ENCODE measurements at places on chromosomes 1 and 21.

GRCh38 chr1:221706876-221707582, 34.9 kb downstream of the DUSP10 start:
- DNase-seq = no peak

GRCh38 chr1:166865926-166866325, 10.1 kb downstream of the TADA1 start:
- no peak for DNase-seq

- peak; percentile 83 for DNase-seq
Observed at GRCh38 chr1:26771643-26772321, 16.0 kb upstream of the PIGV start.

DNA sequence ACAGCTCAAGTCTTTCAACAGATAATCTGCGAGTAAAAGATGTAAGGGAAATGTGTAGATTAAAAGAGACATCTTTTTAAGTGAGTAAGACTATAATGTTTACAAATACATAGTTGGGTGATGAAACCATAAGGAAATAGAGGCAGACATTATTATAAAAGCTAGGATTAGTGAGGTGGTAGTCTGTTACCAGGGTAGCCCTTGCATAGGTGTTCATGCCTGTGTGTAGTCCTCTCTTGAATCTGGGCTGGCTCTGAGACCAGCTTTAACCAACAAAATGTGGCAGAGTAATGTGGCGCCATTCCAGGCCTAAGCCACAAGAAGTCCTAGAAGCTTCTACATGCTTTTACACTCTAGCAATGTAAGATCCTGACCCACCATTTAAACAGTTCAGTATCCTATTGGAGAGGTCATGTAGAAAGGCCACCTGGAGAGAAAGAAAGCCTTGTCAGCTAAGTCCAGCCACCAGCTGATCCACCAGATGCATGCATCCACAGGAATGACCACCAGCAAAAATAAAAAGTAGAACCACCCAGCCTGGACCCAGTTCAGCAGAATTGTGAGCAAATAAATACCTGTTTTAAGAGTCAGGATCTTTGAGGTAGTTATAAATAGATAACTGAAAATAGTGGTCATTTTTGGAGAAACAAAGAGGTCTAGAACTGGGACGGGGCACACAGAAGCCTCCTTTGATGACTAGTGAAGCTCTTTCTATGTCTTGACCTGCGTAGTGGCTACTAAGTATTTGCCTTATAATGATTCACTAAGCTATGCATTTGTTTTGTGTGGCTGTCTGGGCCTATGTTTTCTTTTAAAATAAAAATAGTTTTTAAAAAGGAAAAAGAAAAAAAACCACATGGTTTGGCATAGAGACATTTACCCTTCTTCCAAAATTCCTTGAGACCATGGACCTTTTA, 8.1 kb downstream of the NIBAN1 start:
- DNase-seq = no peak

DNA sequence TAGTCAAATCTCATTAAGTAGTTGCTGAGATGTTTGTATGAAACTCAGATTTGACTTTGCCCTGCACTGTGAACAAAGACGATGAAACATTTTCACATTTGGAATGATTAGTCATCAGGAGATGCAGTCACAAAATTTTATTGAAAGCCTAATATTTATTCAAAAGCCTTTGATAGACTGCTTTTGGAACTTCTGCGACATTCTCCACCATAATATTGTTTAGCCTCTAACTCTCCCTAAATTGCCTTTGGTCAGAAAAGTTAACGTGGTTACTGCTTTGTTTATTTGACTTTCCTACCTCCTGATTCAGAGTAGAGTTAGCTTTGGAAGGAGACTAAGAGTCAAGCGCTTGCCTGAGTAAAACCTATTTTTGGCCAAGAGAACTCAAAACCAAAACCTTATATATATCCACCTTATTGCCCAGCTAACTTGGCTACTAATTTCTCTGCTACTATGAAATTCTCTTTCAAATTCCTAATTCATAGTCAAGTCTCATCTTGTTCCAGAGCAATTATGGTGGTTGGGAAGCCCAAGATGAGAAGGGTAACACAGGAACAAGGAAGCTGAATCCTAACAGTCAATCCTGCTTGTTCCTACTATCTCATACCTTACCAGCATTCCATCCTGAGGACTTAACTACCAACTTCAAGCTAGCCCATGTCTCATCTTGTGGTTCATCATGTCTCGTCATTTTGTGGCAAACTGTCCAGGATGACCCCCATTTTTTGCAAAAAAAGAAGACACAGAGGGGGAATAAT, 429.6 kb downstream of the USP25 start:
- no peak for DNase-seq

DNA sequence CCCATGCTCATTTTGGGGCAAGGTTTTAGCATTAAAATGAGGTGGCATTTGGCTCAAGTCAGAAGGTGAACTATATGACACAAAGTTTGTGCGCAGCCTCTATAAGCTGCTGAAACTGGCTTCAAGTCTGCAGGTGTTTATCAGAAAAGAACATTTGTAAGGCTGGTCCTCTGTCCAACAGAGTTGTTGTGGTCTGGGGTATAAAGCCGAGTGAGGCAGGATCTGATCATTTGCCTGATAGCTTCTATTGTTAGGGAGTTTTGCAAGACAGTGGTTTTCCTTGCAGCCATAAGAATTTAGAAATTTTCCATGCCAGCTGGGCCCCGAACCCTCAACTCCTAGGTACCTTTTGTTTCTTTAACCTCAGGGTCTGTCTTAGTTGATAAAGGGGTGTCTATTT, 130.8 kb downstream of the PGBD5 start:
- no peak for DNase-seq

Measured in RWPE2 (cell line).